ENCODE measurements at places on chromosomes 2 and 18. TPM values are rescaled to one million over a fixed set of nuclear protein-coding genes. Genes with fewer than 3 reads are reported as not detected.

DNA sequence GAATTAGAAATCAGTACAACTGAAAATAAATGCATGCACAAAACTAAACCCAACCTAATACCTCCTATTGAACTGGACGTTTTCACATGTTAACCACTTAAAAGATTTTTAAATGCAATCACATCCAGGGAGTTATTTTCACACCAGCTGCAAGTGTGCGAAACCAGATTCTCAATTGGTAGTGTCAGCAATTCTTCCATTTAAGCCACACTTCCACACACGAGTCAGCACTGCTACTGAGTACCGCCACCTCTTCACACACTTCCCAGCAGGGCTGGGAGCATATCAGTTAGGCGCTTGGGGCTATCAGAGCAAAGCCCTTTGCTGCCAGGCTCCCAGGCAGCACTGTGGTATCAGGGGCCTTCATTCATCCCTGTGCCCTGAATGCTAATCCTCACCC lies 14.2 kb downstream of the ERCC3 start:
- no peak for DNase-seq

SNX17 gene
- total RNA-seq = 91.5 TPM

GAL3ST2 gene
- total RNA-seq = 0.21 TPM

REG3A gene
- total RNA-seq = not detected

GRCh38 chr2:230902180-230902899 lies 22.7 kb downstream of the GPR55 start:
- peak; percentile 17 for DNase-seq

- no peak for DNase-seq
These were observed 60.5 kb upstream of the CYRIA start for GRCh38 chr2:16726147-16726546.

DNA sequence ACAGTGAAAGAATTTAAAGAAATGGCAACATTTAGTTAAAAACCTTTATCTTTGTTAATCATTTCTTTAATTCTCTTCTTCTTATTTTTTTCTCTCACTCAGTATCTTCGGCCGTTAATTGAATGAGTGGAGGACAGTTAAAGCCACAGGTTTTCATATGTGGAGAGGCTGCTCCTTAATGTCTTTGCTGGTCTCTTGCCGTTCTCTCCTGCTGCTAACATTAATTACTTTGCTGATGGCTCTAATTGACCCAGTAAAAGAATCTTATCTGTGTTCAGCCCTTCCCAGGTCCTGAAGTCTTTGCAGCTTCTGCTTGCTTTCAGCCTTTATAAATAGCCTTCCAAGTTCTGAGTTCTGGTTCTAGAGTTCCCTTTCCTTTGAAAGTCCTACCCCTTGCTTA lies 77.1 kb downstream of the ADAM23 start:
- DNase-seq = no peak

GRCh38 chr2:167335541-167335992 lies 447.3 kb downstream of the XIRP2 start:
- no peak for DNase-seq

GRCh38 chr2:163481515-163481914 lies 254.3 kb downstream of the FIGN start:
- DNase-seq = no peak

- DNase-seq = no peak
These were observed 19.1 kb downstream of the EFHD1 start for GRCh38 chr2:232652505-232652851.

DNA sequence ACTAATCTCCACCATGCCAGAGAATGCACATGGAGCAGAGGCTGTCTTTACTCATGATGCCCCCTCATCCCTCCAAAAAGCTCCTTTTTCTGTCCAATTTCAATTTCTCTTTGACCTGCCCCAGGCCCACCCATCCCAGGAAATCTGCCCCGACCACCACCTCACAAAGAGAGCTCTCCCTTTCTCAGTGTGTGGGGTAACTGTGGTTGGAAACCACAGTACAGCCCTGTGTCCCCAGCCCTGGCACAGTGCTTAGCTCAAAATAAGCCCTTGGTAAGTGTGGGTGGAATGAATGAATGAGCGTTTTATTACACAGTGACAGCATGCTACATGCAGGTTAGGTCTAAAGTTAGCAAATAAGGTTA lies 43.7 kb upstream of the CAB39 start:
- DNase-seq = no peak

DYSF gene
- 15.2 TPM for total RNA-seq

CNTNAP5 gene
- not detected for total RNA-seq

IRS1 gene
- 54.2 TPM for total RNA-seq

CDH19 gene
- total RNA-seq = 1.5 TPM

CDH2 gene
- 0.26 TPM for total RNA-seq

- no peak for DNase-seq
These were observed 227.6 kb downstream of the ASXL3 start for GRCh38 chr18:33805592-33805991.

DNA sequence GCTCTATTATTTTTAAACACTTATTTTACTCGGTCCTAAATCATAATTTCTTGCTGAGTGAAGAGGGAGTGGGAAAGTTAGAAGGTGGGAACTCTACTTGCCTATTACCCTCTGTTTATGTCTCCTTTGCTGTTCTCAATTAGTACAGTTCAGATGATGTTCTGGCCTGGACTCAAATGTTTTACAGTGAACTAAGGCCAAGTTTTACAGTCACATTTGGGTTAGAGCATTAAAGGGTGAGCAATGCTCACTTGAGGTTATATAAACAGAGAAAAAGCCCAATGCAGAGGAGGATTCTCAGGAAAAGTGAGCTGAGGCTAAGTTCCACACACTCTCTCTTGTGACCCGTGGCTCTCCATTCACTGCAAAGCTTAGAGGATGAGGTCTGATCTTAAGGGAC lies 52.4 kb downstream of the ITSN2 start:
- DNase-seq = no peak

Data from uterus (tissue), 4 donors.